Stimulated activated CD8-positive, alpha-beta memory T cell treated with anti-CD3 and anti-CD28 coated beads, Interleukin-7, amount 100 ng/mL, for 24 hours (primary cell): ENCODE measurements at places on chromosomes 11 and 22.

GRCh38 chr22:31227186-31227585, 15.1 kb downstream of the LIMK2 start:
- DNase-seq = no peak

GRCh38 chr11:72091292-72091691, 10.6 kb downstream of the LRRC51 start:
- peak; percentile 45 for DNase-seq

DNA sequence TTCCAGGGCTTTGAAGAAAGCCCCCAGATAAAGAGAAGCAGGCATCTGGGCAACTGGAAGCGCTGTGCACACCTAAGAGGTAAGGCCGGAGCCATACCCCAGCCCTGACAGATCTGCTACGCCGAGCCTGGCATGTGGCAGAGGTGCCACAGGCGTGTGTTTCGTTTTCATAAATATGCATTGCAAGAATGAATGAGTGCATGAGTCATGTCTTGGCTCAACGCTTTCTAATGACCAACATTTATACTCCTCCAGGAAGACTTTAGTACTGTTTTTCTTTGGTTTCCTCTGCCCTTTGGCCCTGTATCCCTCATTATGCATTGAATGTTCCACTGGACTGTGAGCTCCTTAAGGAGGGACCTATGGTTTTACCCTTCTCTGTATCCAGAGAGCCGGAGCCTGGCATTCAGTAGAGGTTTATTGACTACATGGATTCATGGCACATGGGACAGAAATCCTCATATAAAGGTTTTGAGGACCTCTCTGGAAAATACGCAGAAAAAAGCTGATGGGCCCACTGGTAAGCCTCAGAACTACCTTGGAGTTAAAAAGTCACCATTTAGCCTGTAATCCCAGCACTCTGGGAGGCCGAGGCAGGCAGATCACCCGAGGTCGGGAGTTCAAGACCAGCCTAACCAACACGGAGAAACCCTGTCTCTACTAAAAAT, 38.9 kb upstream of the CSNK2A3 start:
- no peak for DNase-seq

DNA sequence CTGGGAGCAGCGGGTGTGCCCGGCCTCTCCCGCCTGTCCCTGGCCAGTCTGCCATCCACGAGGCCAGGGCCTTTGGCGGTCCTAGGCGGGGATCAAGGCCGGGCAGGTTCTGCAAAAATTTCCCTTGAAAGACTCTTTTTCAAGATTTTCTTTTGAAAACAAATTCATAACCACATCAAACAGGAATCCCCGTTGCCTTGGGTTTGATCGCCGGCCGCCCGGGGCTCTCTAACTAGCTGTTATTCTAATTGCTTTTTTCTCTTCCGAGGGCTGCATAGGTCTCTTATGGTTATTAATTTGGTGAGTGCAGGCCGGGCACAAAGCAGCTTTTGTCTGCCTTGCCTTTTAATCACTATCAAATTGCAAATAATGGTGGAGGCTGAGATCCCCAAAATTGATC, 42.0 kb downstream of the CDKN1C start:
- DNase-seq = no peak

DNA sequence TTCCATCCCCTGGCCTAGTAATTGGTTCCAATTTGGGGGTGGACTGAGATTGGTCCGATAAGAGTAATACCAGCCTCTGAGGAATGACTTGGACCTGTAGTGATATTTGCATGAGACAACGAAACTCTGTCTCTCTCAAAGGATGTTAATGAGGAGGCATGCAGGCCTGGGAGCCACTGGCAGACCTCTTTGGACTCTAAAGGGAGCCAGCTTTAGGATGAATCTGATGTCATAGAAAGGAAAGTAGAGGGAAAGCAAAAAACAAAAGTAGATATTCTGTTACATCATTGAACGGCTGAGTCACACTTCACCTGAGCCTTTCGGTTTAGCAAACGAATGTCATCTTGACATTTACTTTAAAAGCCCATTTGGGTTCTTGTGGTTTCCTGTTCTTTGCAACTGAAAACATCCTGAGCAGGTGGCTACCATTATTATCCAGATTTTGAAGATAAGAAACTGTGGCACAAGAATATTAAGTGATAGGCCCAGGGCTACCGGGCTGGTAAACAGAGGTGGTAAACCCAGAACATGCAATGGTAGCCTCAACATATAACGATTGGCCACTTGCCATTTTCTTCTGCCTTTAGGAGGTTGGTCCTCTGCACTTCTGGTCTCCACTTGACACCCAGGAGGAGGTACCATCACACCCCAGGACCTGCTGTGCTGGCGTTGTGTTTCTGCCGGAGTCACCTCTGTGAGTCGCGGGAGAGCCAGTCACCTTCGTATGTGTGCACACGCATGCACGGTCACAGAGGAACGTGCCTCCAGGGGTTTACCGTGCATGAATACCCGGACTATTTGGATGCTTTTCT, 42.7 kb downstream of the RTL6 start:
- no peak for DNase-seq

- DNase-seq = peak; percentile 38
Measured at GRCh38 chr11:47216121-47216798, 1.5 kb downstream of the DDB2 start.

- no peak for DNase-seq
Measured at GRCh38 chr11:69293087-69293486, 868 bp upstream of the MYEOV start.

DNA sequence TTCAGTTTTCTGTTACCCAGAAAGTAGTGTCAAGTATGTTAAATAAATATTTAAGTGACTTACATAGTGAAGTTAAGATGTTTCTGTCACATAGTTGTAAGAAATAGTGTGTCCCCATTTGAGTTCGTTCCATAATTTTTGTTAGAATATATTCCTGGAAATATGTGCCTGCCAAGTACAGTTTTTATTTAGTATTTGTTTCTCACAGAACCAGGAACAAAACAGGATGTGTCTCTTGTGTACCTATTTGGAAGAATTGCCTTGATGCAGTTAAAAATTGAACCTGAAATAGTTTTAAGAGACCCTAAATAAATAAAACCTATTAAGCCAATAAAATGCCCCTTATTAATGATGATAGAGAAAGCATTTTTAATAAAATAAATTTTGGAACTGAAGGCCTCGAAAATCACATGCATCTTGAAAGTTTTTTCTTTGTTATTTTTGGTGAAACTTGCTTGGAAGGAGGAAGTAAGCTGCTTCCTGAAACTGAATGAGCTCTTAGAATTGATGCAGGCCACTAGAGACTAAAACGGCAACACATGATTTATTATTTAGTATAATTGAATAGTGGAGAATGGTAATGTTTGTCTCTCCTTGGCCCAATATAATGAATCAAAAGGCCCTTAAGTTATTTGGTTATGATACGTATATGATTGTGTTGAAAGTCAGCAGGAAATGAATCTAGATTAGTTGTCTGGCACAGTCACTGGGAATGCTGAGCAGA, 55.9 kb downstream of the SWAP70 start:
- no peak for DNase-seq

GRCh38 chr11:68546555-68546954, 86.0 kb downstream of the PPP6R3 start:
- no peak for DNase-seq

GRCh38 chr22:21042978-21043859, 2.5 kb upstream of the LRRC74B start:
- no peak for DNase-seq

GRCh38 chr11:110921742-110922521, 209.7 kb upstream of the ARHGAP20 start:
- DNase-seq = no peak

GRCh38 chr22:24831687-24832086, 25.7 kb downstream of the SGSM1 start:
- no peak for DNase-seq

- no peak for DNase-seq
Measured at GRCh38 chr11:126391970-126392632, 36.6 kb downstream of the ST3GAL4 start.

- no peak for DNase-seq
Measured at GRCh38 chr11:60658409-60658808, 41.0 kb upstream of the MS4A8 start.

GRCh38 chr11:92830377-92831155, 138.9 kb upstream of the MTNR1B start:
- DNase-seq = no peak

DNA sequence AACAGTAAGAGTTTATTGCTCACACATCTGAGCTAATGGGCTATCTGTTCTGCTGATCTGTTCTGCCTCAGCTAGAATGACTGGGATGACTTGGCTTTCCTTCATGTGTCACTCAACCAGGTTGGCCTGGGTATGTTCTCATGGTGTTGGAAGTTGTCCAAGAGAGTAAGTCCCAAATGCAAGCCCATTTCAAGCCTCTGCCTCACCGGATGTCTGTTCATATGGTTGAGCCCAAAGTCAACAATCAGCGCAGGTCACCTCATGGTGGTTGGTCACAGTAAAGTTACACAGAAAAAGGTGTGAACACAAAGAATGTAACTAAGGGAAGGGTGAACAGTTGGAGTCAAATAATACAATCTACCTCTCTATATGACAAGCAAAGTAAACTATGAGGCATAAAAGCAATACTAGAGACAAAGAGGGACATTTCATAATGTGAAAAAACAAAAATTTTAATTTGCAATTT, 1.9 kb downstream of the GDPD4 start:
- DNase-seq = no peak

GRCh38 chr22:48919851-48920589, 907.7 kb downstream of the BRD1 start:
- no peak for DNase-seq

DNA sequence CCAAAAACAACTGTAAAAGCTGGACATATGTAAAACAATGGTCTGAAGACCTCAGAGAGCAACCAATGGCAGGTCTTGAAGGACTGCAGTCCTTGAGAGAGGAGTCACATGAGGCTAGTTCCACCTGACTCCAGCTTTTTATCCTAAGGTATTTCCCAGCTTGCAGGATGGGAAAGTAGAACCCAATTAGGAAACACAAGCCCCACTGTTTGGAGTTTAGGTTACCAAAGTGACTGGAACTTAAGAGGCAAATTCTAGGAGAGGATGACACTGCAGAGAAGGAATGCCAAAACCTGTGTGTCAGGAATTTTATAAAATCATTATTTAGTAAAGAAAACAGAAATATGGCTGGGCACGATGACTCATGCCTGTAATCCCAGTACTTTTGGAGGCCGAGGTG, 18.4 kb downstream of the OR2AT4 start:
- DNase-seq = no peak

DNA sequence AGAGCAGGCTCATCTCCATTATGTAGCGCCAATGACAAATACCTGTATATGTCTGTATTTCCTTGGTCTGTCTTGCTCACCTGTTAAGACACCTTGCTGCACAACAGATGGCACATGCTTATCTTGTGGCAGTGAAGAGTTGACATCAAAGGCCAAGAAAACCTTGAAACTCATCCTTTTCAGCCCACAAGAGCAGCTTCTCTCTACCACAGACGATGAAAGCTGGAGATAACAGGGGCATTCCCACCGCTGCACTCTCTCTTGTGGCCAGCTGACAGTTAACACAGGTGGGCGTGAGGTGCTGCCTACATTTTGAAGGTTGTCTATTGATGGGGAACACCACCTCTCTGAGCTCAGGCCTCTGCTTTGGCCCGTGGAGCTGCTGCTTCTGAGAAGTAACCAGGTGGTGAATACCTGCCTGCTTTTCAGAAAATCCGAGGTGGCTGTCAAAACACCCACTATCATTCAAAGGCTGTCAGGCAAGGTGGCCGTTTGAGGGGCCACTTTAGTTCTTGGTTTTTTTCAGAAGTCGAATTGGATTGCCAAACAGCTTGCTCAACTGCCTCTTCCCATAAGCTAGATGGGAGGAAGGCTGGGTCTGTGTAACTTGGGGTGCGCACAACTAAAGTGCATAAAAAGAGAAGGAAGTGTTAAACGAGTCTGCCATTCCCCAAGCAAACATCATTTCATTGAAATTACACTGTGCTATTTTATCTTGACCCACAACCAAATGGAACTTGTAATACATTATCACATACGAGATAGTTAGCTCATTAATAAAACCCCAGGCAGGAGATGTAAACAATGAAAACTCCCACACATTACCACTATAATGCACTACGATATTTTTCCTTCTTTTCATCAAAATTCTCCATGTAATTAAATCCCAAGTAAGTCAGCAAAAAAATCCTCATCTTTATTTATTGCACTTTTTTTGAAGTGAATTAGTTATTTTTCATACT, 87.1 kb upstream of the RAG2 start:
- no peak for DNase-seq

- DNase-seq = no peak
Measured at GRCh38 chr22:23248583-23248982, 68.3 kb downstream of the BCR start.

DNA sequence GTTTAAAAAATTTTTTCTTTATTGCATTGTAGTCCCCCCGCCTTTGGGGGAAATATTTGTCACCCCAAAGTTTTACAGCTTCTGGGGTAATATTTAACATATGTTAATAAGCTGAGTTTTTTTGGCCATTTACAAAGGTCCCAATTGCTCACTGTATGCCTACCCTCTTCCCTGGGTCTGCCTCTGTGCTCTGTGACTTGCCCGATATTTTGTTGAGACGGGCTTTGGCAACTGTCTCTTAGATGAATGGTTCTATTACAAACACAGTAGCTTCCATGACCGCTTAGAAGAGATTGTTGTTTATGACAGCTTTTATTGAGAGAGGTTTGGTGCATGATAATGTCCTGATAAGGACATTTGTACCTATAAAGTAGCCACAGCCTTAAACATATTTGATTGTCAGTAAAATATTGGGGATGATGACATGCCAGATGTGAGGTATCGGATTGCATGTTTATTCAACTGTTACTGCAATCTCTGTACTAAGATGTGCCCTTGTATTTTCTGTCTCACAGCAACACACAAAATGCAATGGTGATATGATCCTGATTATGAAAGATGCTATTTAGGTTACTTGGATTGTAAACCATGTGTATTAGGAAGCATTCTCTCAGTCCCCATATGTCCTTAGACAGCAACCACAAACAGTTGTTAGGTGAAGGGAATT, 103.1 kb downstream of the TEAD1 start:
- no peak for DNase-seq

DNA sequence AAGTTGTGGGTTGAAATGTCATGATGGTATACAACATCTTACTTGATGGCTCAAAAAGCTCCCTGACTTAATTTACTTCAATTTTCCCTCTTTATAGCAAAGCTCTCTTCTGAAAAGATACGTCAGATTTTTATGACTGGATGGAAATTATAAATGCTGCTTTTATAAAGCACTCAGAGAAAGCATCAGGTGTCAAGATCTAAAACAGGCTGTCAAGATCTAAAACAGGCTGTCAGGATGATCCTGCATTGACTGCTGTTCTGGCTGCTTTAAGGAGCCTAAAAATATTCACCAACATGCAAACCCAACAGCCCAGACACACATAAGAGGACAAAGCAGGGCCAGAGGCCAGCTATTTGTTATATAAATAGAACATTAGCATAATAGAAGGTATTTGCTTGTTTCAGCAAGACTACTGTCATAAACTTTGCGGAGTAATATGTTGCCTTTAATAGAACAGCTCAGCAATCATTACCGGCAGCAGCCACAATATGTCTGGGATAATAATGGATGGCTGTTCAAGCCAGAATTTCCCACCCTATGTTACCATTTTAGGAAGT, 77.3 kb upstream of the ANO5 start:
- DNase-seq = no peak

GRCh38 chr11:10377183-10377582, 72.3 kb downstream of the ADM start:
- no peak for DNase-seq
